ENCODE measurements at places on chromosomes 3 and 15. TPM values are rescaled to one million over a fixed set of nuclear protein-coding genes. Genes with fewer than 3 reads are reported as not detected.

DNA sequence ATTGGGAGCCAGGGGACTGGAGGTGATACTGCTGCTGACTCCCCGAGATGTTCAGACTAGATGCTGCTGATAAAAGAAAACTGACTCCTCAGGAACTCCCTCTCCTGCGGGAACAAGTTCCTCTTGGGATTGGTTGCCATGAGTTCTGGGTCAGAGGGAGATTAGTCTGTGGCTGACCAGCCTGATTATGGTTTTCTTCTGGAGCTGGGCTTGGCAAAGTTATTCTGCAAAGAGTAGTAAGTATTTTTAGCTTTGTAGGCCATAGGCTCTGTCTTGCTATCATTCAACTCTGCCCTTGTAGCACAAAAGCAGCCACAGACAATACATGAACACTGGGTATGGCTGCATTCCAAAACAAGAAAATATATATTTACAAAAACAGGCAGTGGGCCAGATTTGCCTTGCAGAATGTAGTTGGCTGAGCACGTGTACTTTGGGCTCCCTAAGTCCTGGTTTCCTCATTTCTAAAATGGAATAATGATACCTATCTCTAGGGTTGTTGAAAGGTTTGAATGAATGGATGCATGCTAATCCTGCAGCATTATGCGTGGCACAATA, 796.8 kb downstream of the AGBL1 start:
- no peak for DNase-seq

GRCh38 chr3:53137221-53137620, 7.0 kb upstream of the RFT1 start:
- DNase-seq, result no peak

- no peak for DNase-seq
These were observed 88.3 kb downstream of the ARIH1 start for GRCh38 chr15:72562386-72562785.

DNA sequence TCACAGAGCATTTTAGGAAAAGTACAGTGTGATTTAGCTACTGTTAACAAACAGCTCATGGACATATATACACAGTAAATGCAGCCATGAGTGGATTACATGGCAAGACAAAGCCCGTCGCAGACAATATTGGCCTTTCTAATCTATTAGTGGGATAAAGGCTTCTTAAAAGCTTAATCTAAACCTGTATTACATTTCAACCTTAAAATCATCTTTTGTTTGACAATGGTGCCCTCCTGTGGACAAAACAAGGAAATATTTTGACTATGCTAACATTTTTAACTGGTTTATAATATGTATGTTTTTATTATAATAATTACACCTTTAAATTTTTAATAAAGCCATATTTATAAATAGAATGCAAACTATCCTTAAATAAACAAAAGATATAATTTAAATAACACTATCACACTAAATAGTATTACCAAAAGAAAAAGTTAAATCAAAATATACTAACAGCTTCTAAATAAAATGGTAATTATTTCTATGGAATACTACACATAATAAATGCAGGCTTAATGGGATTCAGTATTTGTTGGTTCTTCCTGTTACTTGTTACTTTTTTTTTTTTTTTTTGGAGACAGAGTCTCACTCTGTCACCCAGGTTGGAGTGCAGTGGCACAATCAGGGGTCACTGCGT, 38.6 kb downstream of the TAFA4 start:
- DNase-seq, result peak; percentile 64

SI gene
- total RNA-seq, result not detected

SCAMP5 gene
- 11.6 TPM for total RNA-seq

DUOXA2 gene
- not detected for total RNA-seq

- DNase-seq, result no peak
These were observed 363.1 kb downstream of the MECOM start for GRCh38 chr3:169300436-169300835.

- no peak for DNase-seq
These were observed 10.7 kb downstream of the VIPR1 start for GRCh38 chr3:42513121-42513520.

LCTL gene
- total RNA-seq, result not detected

DNA sequence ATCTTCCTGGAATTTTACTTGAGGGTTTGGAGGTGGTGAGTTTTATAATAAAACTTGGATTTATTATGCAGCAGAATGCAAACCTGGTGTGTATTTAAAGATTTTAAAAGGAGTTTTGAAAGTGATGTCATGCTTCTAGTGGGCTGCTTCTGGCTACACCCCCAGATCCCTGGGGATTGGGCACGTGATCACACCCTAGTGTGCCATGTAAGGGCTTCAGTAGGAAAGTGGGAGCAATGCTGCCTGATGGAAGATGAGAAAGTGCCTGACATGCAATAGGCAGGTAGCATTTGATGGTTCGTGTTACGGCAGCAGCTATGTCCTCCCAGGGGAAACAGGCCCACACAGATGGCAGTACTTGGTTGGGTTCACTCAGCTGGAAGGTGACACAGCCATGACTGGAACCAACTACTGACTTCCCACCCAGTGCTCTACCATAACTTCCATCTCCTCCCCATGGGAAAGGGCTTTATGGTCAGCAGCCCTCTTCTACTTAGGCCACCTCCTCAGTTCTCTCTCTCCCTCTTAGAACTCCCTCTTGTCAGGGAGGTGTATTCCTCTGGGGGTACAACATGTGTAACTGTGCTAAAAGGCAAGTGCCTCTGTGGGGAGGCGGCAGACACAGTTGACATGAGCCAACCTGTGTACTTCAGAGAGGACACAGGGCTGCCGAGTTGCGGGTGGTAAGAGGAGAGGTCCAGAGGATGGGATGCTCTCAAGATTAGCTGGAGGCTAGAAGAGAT, 5.6 kb downstream of the ITPKA start:
- no peak for DNase-seq

IDH3A gene
- 35.6 TPM for total RNA-seq

PAK6 gene
- total RNA-seq, result not detected

PTPN9 gene
- 17.7 TPM for total RNA-seq

- peak; percentile 36 for DNase-seq
These were observed 2.9 kb downstream of the KLHL24 start for GRCh38 chr3:183638101-183638852.

BFSP2 gene
- total RNA-seq, result not detected

PSTPIP1 gene
- 0.51 TPM for total RNA-seq

- DNase-seq, result peak; percentile 56
These were observed 55.4 kb downstream of the EOMES start for GRCh38 chr3:27666708-27667107.

GRCh38 chr3:126258670-126259069, 78.3 kb upstream of the ALDH1L1 start:
- DNase-seq, result no peak

DNA sequence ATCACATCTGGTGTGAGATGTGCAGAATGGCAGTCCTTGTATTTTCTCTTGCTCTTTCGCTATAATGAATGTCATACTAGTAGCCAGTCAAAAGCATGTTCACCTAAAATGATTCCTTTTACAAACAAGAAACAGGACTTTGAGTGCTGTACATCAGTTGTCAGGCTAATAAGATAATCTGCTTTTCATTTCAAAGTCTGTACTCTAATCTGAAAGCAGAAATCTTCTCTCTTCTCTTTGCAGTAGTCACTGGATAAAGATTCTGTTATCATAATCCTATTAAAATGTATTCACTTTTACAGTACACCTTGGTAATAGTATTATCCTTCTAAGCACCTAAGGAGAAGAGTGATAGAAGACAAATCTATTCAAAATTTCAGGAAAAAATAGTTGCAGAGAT, 300.1 kb downstream of the MFSD1 start:
- no peak for DNase-seq

DNA sequence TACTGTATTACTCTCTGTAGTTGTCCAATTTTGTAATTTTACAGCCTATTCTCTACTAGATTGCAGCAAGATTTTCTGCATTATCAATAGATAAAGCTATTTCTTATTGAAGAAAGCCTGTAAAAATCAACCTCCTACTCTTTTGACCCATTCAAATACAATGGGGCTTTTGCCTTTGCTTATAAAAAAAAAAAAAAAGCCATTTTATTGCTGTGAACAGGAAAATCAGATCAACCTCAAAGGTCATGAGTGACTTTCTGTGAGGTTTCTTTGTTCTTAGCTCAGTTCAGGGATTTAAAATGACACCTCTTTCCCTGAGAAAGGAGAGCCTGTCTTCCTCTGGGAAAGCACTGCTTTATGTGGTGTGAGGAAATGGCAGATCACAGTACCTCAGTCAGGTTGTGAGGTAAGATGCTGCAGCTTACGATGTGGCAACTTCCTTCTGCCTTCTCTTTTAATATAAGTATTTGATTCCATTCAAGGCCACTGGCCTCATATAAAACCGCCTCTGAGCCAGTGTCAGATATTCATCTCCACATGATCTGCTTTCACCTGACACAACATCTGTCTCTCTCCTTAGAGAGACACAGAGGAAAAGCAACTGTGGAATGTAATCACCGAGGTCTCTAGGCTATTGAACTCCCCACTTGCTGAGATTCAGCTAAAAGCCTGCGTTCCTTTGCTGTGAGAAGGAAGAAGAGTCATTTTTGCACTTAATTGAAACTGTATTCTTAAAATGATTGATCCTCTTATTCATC, 161.5 kb upstream of the MB21D2 start:
- no peak for DNase-seq

C2CD4A gene
- total RNA-seq, result 2.7 TPM

DNA sequence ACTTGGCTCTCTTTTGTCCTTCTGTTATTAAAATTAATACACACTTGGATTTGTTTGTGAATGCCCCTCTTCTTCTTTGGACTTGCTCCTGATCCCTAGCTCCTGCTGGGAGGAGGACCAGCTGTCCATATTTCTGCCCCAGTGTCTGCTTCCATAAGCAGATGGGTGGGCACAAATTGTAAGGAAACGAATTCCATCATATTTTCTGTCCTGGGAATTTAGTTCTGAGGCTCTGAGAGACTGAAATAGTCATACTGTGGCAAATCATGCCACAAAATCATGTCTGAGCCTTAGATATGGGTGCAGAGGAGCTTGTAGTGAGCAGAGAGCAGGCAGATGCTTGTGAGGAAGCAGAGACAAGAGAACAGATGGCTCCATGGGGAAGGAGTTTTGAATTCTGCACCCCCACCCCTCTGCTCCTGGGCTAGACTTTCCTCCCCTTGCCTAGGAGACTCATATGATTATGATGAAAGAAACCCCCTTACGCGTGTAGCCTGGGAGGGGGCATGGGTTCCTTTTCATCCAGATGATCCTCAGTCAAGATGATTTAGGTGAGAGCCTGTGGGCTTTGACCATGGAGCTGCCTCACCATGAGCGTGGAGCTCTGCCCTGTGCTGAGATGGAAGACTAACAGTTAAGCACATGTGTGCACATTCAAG, 50.6 kb downstream of the SV2B start:
- DNase-seq, result no peak

GRCh38 chr3:123686251-123686650, 101.4 kb upstream of the HACD2 start:
- DNase-seq, result no peak

GRCh38 chr3:184388164-184388935, 8.5 kb downstream of the CHRD start:
- DNase-seq, result no peak

TRIM71 gene
- not detected for total RNA-seq

GRCh38 chr3:53257465-53257864, 1.6 kb upstream of the TKT start:
- no peak for DNase-seq

- peak; percentile 53 for DNase-seq
These were observed 56.9 kb upstream of the NR2C2 start for GRCh38 chr3:14890476-14890875.

DNA sequence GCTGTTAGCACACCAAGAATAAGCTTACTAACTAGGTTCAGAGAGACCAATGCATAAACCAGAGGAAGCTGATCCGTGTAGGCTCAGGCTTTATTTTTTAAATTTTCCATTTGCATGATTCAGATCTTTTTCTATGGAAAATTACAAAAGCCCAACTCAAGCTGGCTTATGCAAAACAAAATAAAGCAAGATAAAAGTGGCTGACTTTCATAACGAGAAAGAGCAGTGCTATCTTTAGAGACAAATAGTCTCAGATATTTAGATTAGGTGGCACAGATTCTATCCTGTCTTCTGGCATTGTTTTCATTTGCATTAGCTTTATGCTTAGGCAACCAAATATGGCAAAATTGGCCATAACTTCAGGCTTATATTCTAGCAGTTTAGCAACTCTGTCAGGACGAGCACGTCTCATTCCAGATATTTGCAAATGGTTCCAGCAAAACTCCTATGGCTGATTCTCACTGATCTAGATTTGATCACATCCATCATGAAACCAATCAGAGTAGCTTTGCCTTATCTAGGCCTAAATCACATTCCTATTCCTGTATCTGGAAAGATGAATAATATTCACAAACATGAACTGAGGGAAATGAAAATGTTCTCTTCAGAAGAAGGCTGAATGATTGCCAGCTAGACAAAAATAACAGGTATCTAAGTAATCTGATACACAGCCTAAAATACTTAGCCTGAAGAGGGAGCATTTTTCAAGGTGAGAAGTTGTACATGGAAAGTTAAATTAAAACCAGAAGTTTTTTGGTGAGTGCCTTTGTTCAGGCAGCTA, 216.4 kb upstream of the DPPA4 start:
- DNase-seq, result no peak

- DNase-seq, result peak; percentile 64
These were observed 26.4 kb downstream of the TIGIT start for GRCh38 chr3:114320246-114320645.

GRCh38 chr15:62488387-62488786, 323.3 kb upstream of the C2CD4B start:
- no peak for DNase-seq

PLOD2 gene
- 201 TPM for total RNA-seq

Measured in dermis blood vessel endothelial cell (primary cell).